ENCODE measurements at places on chromosomes 3 and 15.
A peak's percentile ranks its signal among the peaks of the same experiment; 100 is the strongest.

DNA sequence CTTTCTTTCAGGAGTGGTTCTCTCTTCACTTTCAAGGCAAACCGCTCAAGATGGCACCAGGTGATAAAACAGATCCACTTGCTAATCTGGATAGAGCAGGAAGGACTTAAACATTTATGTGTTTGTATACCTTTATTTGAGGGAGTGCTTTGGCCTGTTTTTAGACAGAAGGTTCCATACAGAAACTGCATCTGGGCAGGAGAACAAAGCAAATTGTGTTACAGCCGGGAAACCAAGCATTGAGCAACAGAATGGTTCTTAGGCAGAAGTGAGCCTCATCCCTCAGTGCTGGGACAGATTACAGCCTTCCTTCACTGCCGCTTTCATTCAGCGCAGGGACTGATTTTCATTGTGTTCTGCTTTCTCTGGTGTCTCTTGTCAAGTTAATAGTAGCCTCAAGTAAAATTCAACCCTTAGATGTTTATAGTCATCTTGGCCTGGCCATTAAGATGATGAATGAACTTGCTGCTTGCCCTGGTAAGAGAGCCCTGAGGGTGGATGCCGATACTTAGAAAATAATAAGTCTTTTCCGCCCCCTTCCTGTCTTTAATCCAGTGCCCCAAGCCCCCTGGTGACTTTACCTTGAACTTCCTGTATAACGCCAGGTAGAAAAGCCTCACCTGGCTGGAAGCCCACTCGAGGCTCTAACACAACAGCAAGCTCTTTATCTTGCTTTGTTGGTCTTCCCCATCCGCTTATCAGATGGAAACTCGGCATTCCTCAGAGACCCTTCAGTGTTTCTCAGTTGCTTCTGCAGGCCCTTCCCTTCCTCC, 168.0 kb upstream of the CTDSPL start:
- DNase-seq: no peak

- DNase-seq: no peak
These were observed 60.6 kb upstream of the STAC start for GRCh38 chr3:36319680-36320079.

GRCh38 chr3:135083756-135084155, 288.7 kb downstream of the EPHB1 start:
- DNase-seq: no peak

GRCh38 chr15:57563416-57563815, 28.3 kb upstream of the MYZAP start:
- DNase-seq: no peak

GRCh38 chr15:81087066-81087465, 47.0 kb upstream of the CFAP161 start:
- DNase-seq: peak; percentile 75

GRCh38 chr3:129314386-129315222, 35.9 kb downstream of the HMCES start:
- DNase-seq: peak; percentile 32

- DNase-seq: no peak
These were observed 114.1 kb upstream of the CFAP20DC start for GRCh38 chr3:59163953-59164352.

GRCh38 chr15:63908991-63909390, 75.2 kb upstream of the HERC1 start:
- no peak for DNase-seq

GRCh38 chr3:177122183-177122856, 75.0 kb downstream of the TBL1XR1 start:
- no peak for DNase-seq

DNA sequence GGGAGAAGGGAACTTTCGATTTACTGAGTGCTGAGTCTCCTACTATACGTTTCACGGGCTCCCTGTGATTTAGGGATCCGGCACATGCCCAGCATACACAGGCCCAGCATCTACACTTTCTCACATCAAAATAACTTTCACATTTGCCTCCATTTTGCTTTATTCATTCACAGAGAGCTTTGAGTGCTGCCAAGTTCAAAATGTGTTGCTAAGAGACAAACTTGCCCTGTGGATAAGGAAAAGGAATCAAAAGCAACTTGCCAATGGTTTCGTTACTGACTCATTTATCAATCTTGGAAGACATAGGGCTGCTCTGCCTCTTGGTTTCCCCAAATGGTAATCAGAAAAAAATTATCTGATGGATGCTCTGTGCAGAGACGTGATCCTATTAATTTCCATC, 86.3 kb upstream of the LRRN1 start:
- DNase-seq: no peak

DNA sequence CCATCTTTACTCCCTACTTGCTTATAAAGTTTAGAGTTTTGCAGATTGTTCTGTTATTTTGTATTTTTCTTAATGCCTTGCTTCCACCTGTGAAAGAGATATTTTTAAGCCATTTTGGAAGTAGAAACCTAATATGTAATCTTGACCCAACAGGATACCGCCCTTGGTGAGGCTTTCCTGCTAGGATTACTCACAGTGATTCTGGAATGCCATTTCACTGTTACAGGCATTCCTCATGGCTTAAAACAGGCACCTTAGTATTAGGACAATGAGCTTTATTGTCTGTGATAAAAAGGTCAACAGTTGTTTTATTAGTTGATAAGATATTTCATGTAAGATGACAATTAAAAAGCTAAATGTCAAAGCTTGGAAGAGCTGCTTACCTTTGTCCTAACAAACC, 58.2 kb downstream of the PHLDB2 start:
- no peak for DNase-seq

DNA sequence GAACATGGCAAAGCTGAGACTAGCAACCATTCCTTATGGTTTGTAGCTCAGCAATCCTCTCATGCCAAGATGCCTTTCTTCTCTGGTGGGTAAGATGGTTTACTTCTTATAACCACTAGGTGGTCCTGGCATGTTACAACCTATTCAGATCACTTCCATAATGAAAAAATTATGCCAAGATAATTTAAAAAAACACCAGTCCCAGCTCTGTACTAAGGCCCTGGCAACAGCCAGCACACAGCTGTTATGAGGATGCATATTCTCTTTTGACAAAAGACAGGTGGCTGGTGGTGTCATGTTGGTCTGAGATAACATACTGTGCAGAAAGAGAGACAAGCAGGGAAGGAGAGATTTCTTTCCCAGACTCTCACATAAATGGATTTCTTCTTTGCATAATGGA, 65.7 kb upstream of the FRMD4B start:
- no peak for DNase-seq

DNA sequence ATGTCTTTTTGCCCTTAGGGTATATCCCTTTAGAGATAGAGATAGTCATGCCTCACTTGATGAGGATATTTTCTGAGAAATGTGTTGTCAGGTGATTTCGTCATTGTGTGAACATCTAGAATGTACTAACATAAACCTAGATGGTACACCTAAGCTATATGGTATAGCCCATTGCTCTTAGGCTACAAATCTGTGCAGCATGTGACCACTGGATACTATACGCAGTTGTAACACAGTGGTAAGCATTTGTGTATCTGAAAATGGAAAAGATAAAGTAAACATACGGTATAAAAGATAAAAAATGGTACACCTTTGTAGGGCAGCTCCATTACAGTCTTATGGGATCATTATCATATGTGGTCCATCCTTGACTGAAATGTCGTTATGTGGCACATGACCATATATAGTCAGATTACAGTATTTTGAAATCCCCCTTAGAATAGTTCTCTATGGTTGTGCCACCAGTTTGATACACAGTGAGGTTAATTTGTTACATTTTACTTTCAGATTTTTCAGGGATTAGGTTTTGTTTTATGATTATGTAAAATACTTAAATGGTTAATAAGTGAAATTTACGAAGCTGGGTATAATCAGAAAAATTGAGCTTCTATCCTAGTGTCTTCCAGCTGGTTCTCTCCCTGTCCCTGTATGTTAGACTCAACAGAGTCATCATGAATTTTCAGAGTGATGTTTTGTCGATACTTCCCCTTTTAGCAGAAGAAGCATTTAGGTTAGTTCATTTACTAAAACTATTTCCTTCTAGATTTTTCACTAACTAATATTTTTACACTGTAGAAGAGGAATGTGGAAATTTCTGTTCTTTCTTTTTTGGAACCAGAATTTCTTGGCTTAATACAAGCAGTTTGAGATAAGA, 12.8 kb downstream of the SETD5 start:
- DNase-seq: no peak

DNA sequence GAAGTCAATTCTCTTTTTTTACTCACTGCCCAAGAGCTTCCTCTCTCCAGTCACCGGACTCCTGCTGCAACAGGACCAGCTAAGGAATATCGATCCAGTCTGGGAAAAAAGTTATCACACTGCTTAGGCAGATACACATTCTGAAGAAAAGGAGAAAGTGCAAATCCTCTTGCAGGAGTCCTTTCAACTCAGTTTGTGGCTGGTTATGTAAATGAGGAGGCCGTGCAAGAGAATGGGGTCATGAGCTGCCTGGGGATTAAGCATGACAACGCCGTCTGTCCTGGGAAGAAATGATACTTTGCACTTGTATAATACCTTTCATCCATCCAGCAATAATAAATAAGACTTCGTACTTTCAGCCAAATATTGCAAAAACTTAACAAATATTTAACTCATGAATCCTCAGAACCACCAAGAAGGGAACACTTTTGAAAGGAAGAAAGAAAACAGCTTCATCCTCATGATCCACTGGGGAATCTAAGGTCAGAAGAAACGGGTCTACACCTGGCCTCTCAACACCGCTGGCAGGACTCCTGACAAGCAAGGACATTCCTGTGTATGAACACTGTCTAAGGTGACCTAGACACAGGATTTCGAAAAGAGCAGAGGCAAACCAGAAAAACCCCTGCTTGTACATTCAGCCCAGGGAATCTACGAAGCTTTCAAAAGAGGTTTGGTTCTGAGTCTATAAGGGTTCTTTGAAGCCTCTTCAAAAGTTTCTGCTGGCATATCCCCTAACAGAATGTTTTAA, 13.1 kb upstream of the WWTR1 start:
- DNase-seq: no peak

- no peak for DNase-seq
These were observed 23.3 kb downstream of the RNU5B-1 start for GRCh38 chr15:65327651-65328393.

DNA sequence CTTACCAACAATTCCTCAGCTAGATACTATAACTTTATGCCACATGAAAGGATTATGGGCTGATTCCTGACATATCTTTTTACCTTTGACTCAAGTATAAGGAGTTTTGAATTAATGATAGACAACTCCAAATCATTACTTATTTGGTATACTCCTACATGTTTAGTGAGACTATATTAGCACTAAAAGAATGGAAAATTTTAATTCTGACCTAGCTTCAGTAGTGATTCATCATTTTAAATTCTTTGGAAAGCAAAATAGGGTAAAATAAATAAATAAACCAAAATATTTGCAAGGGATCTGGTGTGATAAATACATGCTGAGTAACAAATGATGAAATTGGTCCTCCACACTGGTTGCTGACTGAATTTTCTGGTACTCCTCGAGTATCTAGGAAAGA, 42.3 kb upstream of the VGLL3 start:
- DNase-seq: no peak

DNA sequence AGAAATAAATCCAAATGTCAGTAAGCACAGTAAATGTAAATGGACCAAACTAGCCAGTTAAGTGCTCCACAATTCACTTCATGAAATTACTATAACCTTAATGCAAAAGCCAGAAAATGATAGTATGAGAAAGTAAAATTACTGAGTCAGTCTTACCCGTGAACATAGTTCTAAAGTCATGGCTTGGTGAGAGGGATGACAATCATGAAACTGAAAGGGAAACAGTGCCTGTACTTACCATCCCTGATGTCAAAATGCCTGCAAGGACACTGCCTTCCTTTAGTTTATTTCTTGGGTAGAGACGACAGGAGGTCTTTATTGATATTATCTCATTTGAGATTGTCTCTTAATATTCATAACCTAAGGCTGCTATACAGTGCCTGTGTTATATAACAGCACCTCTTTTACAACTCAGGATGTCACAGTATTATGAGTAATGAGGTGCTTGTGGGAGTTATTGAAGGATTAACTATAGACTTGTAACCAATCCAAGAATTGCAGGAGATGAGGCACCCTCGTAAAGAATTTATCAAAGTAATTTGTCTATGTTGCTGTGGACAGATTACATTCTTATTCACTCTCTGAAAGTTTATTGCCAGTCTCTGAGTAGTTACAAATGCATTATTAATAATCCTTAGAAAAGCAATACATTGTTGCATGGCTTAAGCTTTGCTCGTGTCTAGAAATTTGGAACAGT, 142.9 kb upstream of the BFSP2 start:
- DNase-seq: no peak

- DNase-seq: no peak
These were observed 2.0 kb downstream of the ATP2C1 start for GRCh38 chr3:130895690-130896488.

DNA sequence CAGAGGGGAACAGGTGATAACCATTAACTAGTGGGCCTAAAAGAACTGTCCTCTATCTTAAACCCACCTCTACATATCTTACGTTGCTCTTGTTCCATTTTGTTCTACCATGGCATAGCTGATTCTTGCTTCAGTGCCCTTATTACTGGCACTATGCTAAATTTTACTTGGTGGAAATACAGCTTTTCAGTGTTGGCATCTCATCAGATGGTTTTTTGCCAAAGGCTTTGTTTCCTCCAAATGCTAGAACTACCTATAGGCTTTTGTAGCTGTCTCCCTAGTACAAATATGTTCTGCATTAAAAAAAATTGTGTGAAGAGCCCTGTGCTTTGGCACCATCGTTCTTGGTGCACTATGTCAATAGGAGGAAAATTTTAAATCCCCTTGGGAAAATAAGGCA, 145.0 kb upstream of the ZBTB20 start:
- DNase-seq: no peak

- no peak for DNase-seq
These were observed 64.3 kb downstream of the CASR start for GRCh38 chr3:122247825-122248185.

DNA sequence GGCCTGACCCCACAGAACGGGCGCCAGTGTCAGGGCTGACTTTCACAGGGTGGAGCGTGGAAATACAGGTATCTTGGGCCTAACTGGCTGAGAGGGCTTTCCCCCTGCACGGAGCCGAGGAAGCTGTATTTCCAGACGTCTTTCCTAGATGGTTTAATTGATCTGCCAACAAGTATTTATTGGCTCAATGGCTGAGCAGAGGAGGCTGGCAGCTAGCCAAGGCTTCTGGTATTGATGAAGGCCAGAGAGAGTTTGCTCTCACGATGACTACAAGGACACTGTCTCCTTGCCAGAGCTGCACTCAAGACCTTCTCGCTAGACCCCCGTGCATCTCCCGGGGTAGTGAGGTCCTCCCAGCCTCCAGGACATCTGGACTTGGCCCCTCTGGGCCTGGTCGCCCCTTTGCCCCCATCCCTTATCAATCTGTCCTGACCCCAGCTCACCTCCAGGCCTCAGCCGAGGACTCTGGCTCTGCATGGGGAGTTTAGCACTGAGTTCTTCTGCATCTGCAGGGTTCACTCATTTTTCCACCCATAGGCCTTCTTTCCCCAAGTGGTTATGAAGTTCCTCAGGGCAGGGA, 20.6 kb downstream of the SPSB4 start:
- no peak for DNase-seq
